ENCODE measurements at places on chromosomes 6 and 20.
A peak's percentile ranks its signal among the peaks of the same experiment; 100 is the strongest.

GRCh38 chr6:11764250-11764604 lies 14.4 kb downstream of the ADTRP start:
- no peak for DNase-seq

DNA sequence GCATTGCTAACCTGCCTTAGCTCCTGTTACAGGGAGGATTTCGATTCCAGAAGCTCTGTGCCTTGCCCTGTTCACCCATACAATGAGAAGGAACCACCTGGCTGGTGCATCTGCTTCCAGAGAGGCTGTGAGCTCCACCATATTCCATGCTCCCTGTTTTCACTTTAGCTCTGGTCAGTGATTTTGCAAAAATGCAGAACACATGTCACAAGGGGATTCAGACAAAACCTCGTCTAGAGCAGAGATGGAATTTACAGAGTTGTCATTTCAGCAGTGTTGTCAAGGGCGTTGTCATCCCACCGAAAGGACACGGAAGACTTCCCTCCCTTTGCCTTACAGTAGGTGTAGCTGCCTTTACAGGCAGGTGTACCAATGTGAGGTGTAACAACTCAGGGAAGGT lies 223.0 kb upstream of the ARID1B start:
- no peak for DNase-seq

- no peak for DNase-seq
Observed at GRCh38 chr6:27579973-27580372, 107.1 kb upstream of the ZNF184 start.

DNA sequence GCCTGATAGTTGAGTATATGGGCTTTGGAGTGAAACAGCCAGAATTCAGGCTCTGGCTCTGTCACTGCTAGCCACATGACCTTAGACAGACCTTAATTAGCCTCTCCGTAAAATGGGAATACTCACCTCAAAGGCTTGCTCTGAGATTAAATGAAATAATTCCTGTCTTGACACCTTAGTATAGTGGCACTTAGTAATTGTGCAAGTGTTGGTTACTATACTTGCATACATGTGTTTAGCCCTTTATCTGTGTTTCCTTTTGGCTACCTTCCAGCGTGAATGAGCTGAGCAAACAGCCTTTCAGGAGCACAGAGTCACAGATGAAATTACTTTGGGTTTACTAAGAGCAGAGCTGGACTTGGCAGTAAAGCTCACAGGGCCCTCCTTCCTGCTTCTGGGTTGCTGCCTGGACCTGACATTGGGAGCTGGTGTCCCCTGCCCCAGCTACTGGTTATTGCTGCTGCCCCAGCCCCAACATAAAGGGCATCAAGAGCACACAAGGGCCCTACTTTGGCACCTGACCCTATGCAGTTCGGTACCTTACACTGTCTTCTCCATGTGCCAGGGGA lies 32.8 kb downstream of the CD164 start:
- DNase-seq = no peak

GRCh38 chr6:149723771-149724417 lies 6.0 kb upstream of the LATS1 start:
- peak; percentile 45 for DNase-seq

DNA sequence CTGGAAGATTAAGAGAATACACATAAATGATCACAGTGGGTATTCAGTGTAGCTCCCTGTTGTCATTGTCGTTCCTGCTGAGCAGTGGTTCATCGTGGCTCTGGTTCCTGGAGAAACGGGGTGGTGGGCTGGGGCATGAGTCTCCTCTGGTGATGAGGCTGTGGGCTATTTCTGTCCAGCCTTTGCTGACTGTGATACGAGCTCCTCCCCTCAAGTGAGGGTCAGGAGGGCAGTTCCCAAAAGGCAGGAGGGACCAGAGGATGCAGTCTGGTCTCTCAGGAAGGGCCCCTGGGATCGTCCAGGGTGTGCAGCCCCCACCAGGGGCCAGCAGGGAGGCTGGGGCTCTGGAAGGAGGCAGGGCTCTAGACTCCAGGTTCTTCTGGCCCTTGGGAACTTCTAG lies 31.1 kb upstream of the DLGAP4 start:
- no peak for DNase-seq

- no peak for DNase-seq
Observed at GRCh38 chr6:151058021-151058733, 181.6 kb upstream of the AKAP12 start.

GRCh38 chr6:157575436-157576145 lies 194.6 kb downstream of the ZDHHC14 start:
- no peak for DNase-seq

DNA sequence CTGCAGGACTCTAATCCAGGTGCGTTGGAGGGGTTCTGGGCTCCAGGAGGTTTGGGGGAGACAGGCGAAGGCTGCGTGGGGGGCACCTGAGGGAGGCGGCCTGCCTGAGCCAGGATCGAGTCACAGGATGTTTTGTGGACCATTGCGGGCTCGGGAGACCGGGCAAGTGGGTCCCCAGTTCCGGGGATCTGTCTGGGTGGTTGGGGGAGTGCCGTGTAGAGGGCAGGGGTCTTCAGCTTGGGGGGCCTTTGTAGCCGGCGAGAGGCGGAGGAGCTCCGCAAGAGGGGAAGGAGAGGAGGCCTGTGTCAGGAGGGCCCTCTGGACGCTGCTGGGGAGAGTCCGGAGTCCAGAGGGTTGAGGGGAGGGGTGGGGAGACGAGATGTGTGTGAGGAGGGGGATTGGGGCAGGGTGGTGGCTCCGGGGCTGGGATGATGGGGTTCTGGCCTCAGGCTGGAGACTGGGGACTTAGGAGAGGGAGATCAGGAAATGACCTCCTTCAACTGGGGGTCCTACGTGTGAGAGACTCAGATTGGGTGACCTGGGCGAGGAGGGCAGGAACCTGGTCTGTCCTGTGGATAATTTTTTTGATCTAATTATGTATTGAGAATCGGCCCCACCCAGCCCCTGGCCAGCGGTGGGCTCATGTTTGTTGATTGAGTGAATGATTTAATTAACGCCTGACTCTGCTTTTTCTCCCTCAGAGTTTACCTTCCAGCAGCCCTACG lies 505 bp downstream of the SNAI1 start:
- no peak for DNase-seq

DNA sequence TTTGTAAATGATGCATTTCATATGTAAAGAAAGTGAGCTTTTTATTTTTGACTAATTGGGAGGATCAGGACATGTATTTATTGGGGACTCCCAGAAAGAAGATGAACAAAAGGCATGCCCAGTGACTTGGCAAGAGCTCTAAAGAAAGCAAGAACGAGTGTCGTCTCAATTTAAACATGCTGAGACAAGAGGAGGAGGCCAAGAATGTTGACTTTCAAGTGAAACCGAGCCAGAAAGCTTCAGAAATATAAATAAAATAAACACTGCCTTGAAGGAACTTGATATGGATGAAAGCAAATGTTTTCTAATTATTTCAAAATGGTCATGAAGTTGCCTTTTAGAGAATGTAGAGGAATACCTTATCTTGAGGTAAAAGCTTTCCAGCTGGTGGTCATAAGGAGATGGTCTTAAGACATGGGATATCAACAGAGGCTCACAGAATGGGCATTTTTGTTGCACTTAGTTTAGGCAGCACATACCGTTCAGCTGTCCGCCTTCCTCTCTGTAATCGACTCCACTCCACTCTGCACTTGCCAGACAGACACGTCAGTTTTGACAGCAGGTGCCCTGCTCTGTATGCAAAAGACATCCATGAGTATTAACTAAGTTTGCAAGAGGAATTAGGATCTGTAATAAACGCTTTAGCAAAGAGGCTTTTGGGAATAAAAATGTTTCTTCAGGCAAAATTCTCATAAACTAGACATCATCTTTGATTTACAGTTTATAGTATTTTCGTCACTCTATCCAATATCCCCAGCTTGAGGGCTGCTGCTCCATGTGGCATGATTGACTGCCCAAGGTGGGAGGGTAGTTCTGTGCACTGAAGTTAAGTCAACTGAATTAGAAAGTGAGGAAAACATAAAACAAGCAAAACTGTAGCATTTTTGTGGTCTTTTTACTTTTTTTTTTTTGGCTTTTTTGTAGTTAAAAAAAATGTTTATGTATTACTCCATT lies 613.1 kb downstream of the PKHD1 start:
- DNase-seq = no peak

DNA sequence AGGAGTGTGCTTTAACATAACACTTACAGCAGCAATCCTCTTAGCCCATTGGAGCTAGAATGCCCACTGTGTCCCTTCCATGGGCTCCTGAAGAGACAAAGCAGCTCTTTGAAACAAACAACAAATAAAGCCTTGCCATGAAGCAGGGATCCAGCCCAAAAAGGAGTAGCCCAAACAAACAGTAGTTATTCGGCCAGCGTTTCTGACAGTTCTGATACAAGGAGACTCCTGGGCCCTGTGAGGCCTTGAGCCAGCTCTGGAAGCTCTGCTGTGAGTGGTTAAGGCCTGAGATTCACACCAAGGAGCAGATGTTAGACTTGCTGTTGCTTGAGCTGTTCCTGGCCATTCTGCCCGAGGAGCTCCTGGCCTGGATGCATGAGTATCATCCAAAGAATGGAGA lies 16.9 kb upstream of the ZSCAN16 start:
- DNase-seq = no peak

GRCh38 chr20:41654884-41655283 lies 36.7 kb upstream of the CHD6 start:
- DNase-seq = no peak

DNA sequence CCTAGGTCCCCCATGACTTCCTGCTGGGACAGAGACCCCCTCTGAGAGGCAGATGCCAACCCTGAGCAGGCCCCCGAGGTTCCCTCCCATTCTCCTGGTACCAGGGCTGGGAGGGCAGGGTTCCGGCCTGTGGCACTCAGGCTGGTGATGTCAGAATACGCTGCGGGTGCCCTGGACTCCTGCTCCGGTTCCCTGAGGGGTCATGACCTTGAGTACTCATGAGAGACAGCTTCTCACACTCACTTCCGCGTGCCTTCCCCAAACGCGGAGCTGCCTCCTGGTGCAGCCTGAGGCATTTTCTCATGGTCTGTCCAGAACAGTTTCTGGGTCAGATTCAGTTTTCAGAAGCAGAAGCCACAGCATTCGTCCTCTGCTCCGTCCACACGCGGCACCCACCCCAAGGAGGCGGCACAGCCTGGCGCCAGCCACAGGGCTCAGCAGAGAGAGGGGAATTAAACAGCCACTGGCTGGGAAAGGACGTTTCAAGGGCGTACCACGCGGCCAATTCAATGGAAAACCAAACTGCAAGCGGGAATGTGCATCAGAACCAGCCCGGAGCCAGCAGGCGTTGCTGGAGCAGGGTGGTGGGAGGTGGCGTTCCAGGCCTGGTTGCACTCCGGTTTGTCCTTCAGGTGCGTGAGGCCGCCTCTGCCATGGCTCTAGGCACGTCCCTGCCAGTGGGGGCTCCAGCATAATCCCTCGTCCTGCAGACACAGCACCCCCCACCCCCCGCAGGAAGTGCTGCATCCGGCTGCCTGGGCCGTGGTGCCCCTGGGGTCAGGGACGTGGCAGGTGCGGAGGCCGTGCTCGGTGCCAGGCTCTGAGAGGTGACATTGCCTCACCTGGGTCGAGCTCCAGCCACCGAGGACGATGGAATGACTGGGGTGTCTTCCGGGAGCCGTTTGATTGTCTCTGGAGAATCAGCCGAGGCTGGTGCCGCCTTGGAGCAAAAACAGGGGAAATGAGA lies 58.3 kb upstream of the BHLHE23 start:
- DNase-seq = no peak

- DNase-seq = no peak
Observed at GRCh38 chr6:16805243-16805950, 44.1 kb upstream of the ATXN1 start.

DNA sequence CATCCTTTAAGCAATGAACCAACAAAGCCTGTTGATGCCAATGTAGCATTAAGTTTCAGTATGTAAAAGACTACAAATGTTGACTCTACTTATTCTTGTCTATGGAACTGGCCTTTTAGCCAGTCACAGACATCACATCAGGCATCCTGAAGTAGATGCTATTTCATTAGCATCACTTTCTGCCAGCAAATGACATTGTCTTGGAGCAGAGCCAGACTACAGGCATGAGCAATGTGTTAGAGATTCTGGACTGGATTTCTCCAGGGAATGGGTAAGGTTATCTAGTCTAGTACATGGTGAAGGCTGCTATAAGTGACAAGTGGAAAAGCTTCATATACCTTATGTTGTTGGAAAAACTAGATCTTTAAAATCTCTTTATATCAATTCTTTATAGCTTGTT lies 142.9 kb downstream of the ADGRB3 start:
- no peak for DNase-seq

GRCh38 chr6:131419702-131420101 lies 153.3 kb upstream of the ARG1 start:
- DNase-seq = no peak

GRCh38 chr6:6683969-6684833 lies 95.7 kb downstream of the LY86 start:
- peak; percentile 37 for DNase-seq

DNA sequence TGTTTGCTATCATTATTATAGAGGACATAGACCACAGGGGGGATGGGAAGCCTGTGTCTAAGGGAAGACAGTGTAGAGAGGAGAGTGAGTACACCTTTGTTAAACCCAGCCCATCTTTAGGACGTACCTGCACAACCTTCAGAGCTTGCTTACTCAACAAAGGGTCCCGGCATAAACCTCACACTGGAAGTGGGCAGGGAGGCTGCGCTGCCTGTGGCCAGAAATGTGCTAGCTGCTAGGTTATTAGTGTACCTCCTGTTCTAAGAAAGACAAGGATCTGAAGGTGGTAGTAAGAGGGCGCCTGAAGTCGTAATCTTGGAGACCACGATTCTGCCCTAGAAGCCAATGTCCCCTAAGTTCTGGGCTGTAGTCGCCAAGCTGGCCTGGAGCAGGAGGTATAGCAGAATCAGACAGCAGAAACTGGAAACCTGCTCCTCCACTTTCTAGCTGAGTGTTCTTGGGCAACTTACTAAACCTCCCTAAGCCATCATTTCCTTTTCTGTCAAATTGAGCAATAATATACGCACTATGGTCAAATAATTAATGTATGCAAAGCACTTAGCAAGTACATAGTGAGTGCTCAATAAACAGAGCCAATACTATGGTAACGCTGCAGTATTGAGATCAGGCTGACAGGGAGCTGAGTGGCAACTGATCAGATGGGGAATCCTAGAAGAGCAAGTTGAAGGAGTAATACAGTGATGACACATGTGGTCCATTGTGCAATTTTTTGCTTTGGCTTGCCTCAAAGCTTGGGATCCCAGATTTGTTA lies 16.8 kb upstream of the AKIRIN2 start:
- no peak for DNase-seq

DNA sequence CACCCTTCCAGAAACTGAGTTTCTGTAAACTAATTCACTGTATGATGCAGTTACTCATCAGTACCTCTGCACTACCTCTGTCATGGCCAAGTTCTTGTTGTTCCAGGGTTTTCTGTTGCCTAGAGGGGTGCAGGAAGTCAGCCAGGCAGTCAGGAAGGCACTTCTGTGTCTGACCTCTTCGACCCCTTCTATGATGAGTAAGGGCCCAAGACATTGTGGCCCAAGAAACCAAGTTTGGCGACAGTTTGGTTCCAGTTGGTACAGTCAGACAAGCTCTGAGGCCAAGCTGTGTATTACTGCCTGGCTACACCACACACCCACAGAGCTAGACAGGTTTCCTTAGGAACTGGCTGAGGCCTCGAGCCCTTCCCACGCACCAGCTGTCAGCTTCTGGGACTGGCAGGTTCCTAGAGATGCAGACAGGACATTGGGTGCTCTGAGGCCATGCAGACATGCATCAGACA lies 41.2 kb downstream of the TRAF3IP2 start:
- DNase-seq = peak; percentile 34

GRCh38 chr20:37042986-37043972 lies 52.5 kb downstream of the RBL1 start:
- peak; percentile 29 for DNase-seq
